ENCODE measurements at places on chromosomes 6 and 20.

GRCh38 chr6:156685823-156686222 is 91.4 kb upstream of the ARID1B start:
- no peak for DNase-seq

- DNase-seq, result no peak
These were observed 46.0 kb downstream of the PLCG1 start for GRCh38 chr20:41183391-41183790.

- no peak for DNase-seq
These were observed 726 bp upstream of the EMILIN3 start for GRCh38 chr20:41367393-41367695.

- no peak for DNase-seq
These were observed 91.0 kb downstream of the ANKEF1 start for GRCh38 chr20:10125757-10126156.

DNA sequence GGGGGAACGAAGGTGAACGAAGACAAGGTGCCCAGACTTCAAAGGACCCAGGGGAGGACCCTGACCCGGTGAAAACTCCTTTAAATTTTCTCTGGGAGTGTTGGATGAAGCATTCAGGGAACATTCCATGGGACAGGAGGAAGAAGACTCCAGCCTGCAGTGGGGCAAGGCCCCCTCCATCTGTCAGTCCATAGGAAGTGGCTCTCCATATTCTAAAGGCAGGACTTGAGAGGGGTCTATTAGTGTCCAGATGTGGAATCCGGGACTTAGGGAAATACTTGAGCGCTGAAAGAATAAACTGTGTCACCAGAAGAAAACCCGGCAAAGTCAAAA is 3.2 kb upstream of the BPIFA2 start:
- no peak for DNase-seq

GRCh38 chr6:2971420-2972218 is at the start of gene SERPINB6:
SERPINB6 (minus strand) TSS chr6:2971567; CDS start chr6:2959332, 12,235 bp downstream.
- DNase-seq, result no peak

DNA sequence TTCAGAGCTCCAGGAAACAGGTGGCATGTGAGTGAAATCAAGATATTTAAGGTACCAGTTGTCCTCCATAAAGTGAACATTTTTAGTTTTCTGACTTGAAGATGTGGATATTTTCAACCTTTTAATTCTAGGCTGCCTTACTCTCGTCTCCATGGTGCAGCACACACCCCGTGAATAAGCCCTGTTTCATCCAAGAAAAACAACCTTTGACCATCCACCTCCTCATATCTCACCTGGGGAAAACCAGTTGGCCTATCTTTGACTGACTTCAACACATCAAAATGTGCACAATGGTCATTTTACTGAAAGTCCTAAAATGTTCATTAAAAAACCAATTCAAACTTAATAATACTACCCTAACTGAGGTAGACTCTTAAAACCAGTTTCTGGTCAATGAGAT is 73.8 kb upstream of the CD2AP start:
- DNase-seq, result no peak

GRCh38 chr6:148997865-148998264 is 251.0 kb downstream of the UST start:
- DNase-seq, result no peak

GRCh38 chr20:11219192-11219591 is 545.4 kb upstream of the JAG1 start:
- no peak for DNase-seq

- DNase-seq, result no peak
These were observed 140.3 kb upstream of the RUNX2 start for GRCh38 chr6:45187836-45188235.
